Activated gamma-delta T cell treated with anti-CD3 and anti-CD28 coated beads, Interleukin-2, amount 50 U/mL, for 16 hours (primary cell): ENCODE measurements at places on chromosomes 4 and X.
A peak's percentile ranks its signal among the peaks of the same experiment; 100 is the strongest.

GRCh38 chr4:8322794-8323704, 53.5 kb downstream of the HTRA3 start:
- no peak for DNase-seq

DNA sequence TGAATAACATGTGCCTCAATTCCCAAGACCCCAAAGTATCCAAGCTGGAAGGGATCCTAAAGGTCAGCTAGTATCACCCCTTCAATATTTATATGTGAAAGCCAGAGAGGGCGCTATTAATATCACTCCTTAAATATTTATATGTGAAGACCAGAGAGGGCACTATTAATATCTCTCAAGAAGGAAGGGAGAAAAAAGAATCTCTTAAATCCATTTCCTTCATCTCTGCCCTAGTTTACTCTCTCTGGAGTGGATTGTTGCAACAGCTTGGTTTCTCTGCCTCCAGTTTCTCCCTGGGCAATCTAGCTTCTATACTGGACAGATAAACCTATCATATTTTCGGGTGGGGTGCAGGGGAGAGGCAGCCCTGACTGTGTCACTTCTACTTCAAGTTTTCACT, 31.6 kb upstream of the MSN start:
- no peak for DNase-seq

DNA sequence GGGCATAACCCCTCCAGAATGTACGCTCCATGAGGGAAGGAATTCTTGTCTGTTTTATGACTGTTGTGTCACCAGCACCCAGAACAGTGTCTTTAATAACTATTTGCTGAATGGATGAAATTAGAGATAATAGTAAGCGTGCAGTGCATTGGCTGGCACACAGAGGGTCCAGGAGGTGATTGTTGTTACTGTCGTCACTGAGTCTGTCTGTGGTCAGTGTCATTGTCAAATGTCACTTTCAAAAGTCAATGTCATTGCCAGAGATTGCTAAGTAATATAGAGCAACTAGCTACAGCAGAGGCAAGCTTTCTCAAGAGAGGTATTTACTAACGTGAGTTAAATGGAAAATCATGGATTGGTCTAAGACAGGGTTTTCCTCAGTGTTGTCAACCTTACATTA, 70.7 kb downstream of the ARHGEF38 start:
- no peak for DNase-seq

DNA sequence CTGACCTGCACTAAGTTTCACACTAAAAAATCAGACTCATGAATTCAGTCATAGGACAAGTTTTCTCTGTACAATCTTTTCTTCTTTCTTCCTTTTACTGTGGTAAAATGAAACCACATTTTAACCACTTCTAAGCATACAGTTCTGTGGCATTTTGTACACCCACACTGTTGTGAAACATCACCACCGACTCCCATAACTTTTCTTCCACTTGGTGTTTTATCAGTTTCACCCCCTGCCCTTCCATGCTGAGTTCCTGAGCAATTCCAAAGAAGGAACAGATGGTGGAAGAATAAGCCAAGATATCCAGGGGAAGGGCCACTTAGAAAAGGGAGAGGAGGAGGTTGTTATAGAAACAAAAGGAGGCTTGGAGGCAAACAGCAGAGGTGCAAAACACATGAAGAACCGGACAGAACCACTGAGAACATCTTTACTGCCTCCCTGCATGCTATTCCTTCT, 22.6 kb downstream of the SLC25A4 start:
- DNase-seq = no peak

DNA sequence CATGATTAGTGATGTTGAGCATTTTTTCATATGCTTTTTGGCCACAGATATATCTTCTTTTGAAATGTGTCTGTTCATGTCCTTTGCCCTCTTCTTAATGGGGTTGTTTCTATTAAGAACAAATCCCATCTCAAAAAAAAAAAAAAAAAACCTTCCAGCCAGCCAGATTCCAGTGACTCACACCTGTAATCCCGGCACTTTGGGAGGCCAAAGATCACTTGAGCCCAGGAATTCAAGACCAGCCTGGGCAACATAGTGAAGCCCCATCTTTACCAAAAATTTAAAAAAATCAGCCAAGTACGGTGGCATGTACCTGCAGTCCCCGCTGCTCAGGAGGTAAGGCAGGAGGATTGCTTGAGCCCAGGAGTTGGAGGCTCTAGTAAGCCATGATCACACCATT, 5.1 kb downstream of the RAB33B start:
- DNase-seq = no peak

DNA sequence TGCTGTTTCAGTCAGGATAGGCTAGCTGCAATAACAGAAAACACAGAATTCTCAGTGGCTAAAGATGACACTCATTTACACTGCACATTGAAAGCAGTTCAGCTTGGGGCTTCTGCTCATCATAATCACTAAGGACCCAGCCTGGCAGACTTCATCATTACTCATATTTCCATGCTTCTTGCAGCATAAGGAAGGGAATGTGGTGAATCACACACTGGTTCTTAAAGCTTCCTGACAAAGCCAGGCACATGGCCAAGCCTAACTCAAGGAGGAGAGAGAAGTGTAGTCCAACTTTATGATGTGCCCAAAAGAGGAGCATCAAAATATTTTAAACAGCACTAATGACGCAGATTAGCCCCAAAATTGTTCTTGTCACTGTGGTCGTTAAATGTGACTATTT, 186.5 kb downstream of the BANK1 start:
- no peak for DNase-seq

DNA sequence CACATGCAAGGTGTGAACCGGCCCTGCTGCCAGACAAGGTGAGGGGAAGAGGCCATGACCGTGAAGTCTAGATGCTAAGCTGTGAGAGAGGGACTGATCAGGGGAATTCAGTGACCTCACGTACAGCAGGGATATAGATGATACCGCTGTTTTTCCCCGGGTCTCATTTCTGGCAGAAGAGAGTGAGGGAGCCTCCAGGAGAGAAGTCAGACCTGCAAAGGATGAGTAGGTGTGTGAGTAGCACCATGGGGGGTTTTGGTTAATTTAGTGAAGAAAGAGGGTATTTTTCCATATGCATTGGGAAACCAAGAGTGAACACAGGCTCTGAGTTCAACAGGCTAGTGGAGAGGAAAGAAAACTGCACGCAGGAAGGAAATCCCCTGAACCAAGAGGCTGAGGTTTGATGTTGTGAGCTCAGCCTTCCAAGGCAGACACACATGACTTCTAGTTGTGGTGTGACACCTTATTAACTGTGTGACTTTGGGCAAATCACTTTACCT, 127.6 kb upstream of the GATB start:
- DNase-seq = no peak

- no peak for DNase-seq
These were observed 123.6 kb upstream of the MID1 start for GRCh38 chrX:10744007-10744406.

DNA sequence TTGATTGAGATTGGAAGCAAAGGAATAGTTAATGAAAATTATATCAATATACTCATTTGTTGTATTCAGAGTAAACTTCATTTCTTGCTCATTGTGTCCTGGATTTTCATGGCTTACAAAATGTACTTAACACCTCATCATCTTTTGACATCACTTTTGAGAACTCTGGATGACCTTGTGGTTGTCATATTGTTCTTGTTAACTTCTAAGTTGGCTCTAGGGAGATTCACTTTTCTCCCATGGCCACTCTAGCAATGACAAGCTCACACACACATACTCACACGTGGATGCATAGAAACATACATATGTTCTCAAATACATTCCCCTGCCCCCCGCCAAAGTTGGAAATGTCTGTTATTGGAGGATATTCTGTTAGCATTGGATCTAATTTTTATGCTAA, 15.3 kb downstream of the PHEX start:
- DNase-seq = no peak

DNA sequence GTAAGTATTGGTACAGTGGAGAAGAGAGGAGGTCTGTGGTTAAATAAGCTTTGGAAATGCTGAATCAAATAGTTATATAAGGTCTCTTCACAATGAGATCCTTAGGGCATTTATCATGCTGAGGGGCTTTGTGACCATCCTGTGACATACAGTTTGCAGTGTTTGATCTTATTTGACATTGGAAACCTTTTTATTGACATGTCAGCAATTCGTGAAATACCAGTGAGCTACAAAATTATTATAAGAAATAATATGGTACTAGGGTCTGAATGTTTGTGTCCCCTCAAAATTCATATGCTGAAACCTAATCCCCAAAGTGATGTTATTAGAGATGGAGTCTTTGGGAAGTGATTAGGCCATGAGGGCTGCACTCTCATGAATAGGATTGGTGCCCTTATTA, 98.4 kb downstream of the MID1IP1 start:
- DNase-seq = no peak

- DNase-seq = no peak
These were observed 21.8 kb upstream of the JAKMIP1 start for GRCh38 chr4:6221851-6222760.

- no peak for DNase-seq
These were observed 12.1 kb downstream of the KIT start for GRCh38 chr4:54669831-54670230.

DNA sequence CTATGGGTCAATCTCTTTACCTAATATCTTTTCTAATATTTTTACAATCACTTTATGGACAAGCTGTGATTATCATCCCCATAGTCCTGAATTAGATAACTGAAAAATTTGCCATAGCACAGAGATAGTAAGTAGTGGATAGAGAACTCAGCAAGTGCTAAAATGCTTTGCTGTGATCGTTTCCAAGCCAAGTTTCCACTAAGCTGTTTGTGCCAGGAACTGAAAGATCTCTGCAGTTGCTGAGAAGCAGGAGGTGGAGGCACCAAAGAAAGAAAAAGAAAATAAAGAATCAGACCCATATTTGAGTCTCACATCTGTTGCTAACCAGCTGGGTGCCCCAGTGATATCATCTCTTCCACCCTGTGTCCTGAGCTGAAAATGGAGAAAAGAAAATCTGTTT, 605.6 kb upstream of the BOD1L1 start:
- DNase-seq = no peak

- DNase-seq = no peak
These were observed 271.9 kb downstream of the GPM6A start for GRCh38 chr4:175540151-175540550.

- peak; percentile 44 for DNase-seq
These were observed 3.2 kb downstream of the CXorf65 start for GRCh38 chrX:71103110-71103983.

GRCh38 chr4:119229908-119230687, 17.6 kb downstream of the USP53 start:
- DNase-seq = no peak

DNA sequence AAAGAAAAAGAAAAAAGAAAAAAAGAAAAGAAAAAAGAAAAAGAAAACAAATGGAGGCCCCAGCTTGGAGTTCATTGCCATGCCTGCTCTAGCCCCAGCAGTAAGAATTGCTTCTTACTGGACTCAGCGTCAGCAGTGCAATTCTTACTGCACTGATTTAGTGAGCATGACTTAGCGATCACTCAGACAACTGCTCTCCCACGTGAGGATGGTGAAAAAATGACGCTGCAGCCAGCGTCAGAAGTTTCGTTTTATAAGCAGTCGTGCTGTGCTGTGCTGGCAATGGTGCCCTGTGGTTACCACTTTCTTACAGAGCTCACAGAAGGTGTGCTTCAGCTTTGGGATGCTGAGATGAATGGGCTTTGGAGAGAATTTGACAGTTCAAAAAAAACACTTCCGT, 68.3 kb upstream of the DDX3X start:
- DNase-seq = peak; percentile 16

- DNase-seq = no peak
These were observed 36.4 kb upstream of the RBM41 start for GRCh38 chrX:107154787-107155620.

DNA sequence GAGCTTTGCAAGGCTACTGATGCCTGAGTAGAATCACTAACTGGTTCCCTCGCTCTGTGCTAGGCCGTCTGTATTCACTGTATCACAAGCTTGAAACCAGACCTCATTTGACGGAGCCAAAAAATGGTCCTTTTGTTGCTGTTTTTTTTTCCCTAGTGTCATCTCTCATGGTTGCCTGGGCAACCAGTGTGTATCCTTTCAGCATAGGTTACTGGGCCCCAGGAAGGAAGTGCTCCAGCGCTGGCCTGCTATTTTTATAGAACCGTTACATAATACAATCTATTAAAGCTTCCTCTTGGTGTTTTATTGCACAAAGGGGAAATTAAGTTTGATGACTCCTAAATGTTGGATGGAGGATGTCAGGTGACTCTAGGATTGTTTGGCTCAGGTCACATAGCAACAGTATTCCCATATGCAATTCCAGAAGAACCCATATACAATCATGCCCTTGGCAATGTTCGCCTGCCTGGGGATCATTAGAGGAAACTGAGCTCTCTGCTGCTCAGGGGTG, 220.4 kb downstream of the SPRY1 start:
- DNase-seq = no peak

DNA sequence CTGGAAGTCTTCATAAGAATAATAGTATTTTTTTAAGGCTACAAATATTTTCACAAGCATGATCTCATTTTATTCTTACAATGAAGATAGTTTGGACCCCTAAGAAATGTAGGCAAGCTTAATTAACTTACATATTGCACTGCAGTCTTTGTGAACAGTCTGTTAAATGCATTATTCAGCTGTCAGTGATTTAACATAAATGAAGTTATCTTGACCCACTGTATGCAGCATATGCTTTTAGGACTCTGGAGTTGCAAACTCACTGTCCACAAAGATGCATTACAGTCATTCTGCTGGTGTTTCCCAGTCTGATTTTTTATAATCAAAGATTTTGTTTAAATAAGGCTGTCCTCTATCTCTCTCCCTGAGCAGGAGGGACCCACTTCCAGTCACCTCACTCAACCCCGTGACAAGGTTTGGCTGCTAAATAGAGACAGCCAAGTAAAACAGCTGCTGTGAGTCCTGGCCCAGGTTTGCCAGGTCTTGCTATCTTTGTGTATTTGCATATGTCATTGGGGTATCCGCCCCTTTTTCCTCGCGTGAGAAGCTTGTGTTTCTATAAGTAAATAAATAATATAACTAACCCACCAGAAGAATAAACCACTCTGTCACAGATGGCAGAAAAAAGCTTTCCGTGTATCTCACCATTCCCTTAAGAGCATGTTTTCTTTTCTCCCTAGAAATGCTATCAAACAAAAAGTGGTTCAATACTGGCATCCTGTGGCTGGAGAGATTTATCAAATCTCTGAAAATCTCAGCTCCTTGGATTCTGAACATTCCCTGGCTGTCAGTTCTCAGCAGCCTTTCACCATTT, 67.0 kb downstream of the SLC7A11 start:
- DNase-seq = no peak

DNA sequence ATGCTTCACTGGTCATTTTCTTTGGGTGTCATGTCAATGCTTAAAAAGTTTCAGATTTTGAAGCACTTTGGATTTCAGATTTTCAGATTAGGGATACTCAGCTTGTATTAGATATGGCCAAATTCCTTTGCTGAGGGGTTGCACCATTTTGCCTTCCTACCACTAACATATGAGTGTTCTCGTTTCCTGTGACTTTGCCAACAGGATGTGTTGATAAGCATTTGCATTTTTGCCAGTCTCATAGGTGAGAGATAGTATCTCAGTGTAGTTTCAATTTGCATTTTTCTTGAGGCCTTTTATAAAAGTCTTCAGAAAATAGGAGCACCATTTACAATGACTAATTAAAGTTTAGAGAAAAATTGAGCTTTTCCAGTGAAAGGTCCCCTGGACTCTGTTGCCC, 71.6 kb upstream of the CLCN4 start:
- DNase-seq = no peak

- no peak for DNase-seq
These were observed 212.8 kb downstream of the AFAP1 start for GRCh38 chr4:7726665-7727413.

- no peak for DNase-seq
These were observed 47.7 kb downstream of the LNX1 start for GRCh38 chr4:53543561-53543960.
